ENCODE measurements at places on chromosomes 11 and 22.

GRCh38 chr11:119710417-119710816 is 18.6 kb downstream of the NECTIN1 start:
- DNase-seq, result no peak

- no peak for DNase-seq
Observed at GRCh38 chr11:2443881-2444820, at the start of gene TRPM5. Gene TRPM5 (minus strand): TSS chr11:2444514. CDS start chr11:2423036, 21,478 bp downstream.

DNA sequence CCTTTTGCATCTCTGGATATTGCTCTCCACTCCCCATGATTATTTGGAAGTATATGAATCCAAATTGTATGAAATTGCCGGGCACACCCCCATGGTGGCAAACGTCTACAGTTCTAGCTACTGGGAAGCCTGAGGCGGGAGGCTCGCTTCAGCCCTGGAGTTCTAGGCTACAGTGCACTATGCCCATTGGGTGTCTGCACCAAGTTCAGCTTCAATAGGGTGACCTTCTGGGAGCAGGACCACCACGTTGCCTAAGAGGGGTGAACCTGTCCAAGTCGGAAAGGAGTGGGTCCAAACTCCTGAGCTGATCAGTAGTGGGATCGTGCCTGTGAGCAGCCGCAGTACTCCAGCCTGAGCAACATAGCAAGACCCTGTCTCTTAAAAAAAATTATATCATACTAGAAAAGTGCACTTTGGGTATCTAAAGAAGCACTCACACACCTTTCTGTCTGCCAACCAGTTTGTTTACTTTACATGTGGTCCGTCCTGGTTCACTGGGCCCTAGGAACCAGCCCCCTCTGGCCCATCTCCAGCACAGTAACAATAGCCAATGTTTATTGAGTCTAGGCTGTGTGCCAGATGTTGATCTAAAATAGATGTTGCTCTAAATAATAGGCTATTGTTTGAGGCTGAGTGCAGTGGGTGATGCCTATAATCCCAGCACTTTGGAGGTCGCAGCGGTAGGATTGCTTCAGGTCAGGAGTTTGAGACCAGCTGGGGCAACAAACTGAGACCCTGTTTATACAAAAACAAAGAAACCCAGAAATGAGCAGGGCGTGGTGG is 16.4 kb upstream of the KAT5 start:
- DNase-seq, result no peak

DNA sequence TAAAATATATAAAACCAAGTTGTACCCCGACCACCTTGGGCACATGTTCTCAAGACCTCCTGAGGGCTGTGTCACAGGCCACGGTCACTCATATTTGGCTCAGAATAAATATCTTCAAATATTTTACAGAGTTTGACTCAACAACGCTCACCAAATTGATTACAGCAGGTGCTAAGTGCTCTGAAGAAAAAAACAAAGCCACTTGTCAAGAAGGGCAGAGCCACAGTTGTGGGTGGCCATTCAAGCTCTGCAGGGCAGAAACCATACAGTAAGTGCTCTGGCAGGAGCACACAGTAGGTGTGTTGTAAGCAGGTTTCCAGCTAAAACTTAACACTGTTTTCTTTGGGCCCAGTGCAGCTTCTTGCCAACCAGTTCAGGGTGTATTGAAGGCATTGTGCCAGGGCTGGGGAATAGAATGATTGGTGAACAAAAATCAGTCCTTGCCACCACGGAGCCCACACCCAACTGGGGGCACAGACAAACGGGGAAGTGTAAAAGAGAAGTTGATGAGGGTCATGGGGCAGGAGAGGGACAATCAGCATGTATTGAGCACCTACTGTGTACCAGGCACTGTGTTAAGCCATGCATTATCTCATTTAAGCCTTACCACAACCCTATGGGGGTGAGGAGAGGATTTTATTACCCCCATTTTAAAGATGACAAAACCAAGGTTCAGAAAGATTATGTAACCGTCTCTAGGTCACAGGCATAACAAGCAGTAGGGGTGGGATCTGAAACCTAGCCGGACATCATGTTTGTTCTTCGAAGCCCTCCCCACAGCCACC is 18.2 kb downstream of the ARRB1 start:
- no peak for DNase-seq

GRCh38 chr22:44438056-44438455 is 60.0 kb downstream of the RTL6 start:
- DNase-seq, result no peak

DNA sequence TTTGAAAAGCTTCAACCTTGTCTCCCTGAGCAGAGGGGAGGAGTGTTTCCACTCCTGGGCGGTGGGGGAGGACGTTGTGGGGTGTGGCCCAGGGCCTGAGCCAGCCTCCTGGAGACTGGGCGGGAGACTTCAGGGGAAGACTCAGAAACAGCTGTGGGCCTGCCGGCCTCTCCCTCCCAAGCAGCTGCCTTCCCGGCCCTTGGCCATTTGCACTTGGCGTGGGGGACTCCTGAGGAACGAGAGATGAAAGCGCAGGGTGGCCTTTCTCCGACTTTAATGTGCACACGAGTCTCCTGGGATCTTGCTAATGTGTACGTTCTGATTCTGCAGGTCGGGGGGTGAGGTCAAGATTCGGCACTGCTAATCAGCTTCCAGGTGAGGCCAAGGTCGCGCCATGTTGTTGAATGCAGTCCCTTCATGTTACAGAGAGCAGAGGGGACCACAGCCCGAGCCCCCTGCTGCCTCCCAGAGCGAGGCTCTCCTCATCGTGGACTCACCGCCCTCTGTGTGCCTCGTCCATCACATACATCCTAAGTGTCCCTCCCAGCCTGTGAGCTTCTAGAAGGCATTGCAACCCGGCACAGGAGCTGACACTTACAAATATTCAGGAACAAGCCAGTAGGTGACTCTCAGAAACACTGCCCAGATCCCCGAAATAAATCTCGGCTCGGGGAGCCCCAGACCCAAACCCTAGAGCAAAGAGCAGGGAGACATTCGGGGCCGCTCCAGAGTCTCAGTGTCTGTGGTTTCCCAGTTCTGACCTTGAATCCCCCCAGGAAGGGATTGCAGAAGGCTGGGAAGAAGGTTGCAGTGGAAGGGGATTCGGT is 7.7 kb downstream of the LIF start:
- DNase-seq, result no peak

GRCh38 chr11:69014084-69014851 is 1.2 kb upstream of the MRGPRF start:
- no peak for DNase-seq

- no peak for DNase-seq
Observed at GRCh38 chr11:29331451-29332010, 685.3 kb downstream of the KCNA4 start.

- DNase-seq, result peak; percentile 8
Observed at GRCh38 chr11:130477586-130478203, 29.2 kb downstream of the ADAMTS15 start.

- DNase-seq, result no peak
Observed at GRCh38 chr11:62402960-62403730, 15.7 kb upstream of the SCGB1A1 start.

GRCh38 chr11:34439610-34440198 is 970 bp downstream of the CAT start:
- DNase-seq, result no peak

Measured in GM10248 (cell line).